ENCODE measurements at places on chromosomes 2 and 18.

DNA sequence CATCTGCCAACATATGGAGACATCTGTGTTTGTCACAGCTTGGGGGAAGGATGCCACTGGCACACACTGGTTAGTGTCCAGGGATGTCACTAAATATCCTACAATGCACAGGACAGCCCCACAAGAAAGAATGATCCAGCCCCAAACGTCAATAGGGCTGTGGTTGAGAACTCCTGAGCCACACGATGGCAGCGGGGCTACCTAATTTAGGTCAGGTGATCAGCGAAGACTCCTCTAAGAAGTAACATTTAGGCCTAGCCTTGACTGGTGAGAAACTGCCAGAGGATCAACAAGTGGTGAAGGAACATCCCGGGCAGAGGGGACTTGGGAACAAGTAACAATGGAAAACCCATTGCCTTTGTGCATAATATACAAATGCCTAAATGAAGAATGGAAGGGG is 5.0 kb upstream of the TGIF1 start:
- DNase-seq = no peak

DNA sequence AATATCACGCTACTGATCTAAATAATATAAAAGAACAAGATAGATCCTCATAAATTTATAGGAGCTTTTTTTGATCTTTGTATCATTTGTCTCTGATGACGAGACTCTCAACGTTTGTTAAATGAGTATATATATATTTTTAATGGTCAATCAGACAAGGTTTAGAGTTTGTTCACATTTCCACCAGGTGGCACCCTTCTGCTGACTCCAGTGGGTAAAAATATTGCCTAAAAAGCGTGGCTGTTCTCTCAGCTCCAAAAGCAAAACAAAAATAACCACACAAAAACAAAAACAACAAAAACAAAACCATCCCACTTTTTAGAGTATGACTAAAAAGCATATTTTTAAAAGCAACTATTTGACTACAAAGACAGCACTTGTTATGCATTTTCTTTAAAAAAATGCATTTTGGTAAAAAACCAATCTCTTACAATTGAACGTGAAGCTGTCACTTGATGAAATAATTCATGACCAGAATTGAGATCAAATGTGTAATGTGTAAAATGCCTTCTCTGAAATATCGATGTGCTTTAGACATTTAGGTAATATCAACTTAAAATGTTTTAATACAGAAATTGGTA is 723.2 kb downstream of the DPP10 start:
- DNase-seq = peak; percentile 33

DNA sequence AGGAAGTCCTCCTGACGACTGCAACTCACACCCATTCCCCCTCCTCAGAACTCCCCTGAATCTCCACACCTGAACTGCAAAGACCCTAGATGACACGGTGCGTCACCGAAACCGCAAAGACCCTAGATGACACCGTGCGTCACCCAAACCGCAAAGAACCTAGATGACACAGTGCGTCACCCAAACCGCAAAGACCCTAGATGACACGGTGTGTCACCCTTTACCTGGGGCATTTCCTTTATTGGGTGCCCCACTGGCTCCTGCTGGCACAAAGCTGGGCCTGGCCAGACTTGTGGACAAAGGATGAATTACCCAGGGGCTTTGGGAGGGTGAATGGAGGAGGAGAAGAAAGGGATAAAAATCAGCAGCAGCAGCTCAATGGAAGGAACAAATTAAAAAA is 123.8 kb downstream of the CELF4 start:
- no peak for DNase-seq

DNA sequence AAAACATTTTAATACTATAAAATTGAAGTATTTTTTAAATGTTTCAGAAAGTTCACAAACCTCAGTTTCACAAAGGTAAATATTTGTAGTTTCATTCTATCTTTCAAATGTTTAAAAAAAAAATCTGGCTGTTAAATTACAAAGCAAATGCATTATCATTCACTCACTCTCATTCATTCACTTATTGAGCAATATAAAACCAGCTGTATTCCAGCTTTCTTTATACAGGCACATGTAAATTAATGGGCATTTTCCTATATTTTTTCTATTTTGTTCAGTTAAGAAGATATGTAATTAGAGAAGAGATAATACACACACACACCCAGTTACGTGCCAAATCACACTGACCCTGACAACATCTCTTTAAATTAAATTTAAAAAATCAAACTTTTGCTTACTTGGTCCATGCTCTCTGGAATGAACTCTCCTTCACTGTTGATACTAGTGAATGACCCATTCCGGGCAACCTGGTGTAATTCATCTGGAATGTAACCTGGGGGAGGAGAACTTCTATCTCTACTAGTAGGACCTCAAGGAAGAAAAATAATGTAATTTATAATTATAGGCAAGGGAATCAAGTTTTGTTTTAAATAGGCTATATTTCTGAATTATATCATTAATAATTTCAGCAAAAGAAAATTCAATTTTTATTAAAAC is 32.5 kb upstream of the ERCC3 start:
- no peak for DNase-seq

DNA sequence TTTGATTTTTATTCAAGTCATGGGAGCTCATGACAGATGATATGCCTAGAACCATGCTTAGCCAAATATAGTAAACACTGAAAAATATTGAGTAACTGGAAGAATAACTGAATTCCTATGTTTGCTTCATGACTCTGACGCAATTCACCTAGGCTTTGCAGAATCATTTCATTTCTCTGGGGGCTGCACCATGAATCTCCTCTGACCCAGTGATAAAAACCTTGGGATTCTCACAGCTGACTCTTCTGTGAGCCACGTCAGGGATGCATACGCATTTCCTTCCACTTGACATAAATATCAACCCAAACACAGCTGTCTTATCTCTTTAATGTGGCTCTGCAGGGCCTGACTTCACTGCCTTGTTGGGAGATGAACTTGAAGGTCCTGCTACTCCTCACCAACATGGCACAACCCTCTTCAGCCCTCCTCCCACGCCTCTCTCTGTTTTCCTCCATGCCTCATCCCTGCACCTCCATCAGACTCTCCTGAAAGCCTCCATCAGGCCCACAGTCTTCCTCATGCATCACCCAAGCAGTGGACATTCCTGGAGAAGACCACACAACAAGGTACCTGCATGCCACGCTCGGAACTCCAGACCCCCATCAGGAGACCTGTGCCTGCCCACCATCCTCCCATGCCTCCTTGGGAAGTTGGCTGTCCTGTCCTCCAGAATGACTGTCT is 29.8 kb downstream of the COL6A3 start:
- peak; percentile 78 for DNase-seq

DNA sequence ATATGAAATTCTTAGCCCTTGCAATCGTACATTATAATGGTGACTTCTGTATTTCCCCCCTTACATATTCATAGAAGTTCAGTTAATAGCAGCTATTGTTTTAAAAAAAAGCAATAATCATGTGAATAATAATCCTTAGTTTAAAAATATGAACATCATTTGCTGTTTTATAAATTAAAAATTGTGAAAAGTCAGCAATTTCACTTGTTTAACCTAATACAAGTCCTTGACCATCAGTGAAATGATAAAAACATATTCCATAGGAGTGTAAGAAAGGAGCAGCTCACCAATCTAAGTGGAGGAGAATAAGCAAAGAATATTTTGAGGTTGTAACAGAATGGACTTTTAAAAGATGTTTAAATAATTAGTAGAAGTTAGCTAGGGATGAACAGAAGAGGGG is 650.2 kb downstream of the SUCLG1 start:
- DNase-seq = no peak

DNA sequence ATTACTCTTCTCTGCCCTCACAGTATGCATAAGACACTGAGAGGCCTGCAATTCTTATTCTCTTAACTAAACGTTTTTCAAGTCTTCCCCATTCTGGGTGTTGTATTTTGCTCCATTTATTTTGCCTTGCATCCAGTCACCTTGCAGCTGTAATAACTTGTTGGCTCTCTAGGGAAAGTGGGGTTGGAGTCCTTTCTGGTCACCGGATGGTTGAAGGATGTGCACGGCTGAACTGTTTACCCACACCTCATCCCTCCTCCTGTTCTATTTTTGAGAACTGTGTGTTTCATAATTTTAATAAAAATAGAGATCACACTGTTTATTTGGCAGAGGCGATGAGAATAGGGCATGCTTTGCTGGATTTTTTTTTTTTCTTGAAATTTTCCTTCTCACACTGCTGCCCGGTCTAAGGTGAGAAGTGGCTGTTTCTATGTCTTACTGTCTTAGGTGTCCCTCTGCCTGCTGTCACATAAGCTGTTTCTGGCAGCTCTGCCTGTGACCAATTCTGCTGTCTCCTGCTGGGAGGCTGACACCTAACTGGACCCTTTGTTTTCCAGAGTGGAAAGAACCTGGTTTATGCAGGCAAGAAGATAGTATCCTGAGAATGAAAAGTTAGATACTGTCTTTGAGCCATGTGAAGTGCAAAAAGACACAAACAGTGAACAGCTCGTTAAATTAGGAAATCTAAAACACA is 342.6 kb downstream of the DPP10 start:
- DNase-seq = no peak

DNA sequence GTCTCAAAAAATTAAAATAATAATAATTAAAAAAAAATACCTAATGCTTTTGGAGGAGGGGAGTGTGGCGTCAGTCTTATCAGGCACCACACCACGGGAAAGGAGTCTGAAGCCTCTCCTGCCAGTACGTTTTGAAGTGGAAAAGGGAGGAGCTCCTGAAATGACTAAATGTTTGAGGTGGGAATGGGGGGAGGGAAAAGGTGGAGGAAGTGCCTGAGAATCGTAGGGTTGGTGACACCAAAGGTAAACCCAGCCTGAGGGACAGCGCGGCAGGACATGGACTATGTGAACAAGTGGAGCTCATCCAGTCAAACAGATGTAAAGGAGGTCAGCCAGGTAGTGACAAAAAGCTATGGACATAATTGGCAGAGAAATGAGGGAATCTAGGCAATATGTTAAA is 42.2 kb upstream of the EPHA4 start:
- DNase-seq = no peak

DNA sequence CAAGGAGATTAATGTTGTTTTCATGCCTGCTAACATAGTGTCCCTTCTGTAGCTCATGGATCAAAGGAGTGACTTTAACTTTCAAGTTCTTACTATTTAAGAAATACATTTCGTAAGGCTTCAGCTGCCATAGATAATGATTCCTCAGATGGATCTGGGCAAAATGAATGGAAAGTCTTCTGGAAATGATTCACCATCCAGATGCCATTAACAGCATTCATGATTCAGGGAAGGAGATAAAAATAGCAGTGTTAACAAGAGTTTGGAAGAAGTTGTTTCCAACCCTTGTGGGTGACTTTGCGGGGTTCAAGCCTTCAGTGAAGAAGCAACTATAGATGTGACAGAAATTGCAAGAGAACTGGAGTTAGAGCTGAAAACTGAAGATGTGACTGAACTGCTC is 17.0 kb downstream of the VRK2 start:
- peak; percentile 79 for DNase-seq

GRCh38 chr2:240956935-240957655 is 41.3 kb upstream of the SNED1 start:
- no peak for DNase-seq

GRCh38 chr2:96156926-96157648 is 11.8 kb upstream of the DUSP2 start:
- no peak for DNase-seq

DNA sequence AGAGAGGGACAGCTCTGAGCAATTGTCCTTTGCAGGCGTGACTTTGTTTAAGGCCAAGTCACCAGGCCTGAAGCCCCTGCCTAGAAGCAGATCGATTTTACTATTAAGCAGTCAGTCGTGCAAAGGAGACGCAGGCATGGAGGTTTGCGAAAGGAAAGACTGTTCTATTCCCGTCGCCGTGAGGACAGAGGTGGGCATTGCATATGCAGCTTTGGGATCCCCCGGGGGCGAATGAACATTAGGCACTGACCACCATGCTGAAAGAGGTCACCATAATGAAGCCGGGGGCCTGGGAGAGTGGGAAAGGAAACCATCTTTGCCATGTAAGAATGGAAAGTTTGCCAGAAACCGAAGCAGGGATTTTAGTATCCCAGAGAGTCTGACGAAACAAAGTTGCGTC is 231.6 kb downstream of the BCL11A start:
- DNase-seq = no peak

DNA sequence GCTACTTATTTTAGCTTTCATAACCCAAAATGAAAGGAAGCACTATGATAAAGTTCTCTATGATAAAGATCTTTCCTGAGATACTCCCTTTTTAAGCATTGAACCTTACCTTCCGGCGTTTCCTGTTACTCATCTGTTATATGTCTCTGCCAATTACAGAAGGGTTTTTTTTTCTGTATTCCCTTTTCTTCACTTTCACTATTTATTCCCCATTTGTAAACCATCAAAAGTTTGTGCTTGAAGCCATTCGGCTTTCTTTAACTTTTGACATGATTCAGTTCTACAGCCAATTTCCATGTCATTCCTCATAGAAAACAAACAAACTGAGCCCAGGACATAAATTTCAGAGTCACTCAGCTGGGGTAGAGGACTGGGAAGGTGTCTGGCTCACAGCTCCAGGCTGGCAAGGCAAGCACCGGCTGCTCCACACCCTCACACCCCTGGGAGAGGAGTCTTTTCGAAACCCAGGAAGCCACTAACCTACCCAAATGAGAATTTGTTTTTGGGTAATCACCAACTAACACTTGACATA is 429.4 kb upstream of the TRIB2 start:
- DNase-seq = no peak

DNA sequence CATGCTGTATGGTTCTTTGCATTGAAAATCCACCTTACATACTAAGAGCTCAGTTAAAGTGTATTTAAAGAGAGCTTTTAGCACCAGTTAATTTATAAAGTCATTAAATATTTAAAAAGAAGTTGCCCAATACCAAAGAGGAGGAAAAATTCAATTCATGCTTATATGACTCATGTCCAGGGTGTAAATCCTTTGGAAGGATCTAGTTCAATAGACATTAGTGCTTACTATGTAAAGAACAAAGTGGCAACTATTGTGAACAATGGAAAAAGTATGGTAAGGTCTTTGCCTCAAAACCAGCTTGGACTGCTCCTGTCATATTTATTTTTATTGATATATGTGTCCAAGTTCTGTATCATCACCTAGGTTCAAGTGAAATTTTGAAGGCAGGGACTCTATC is 90.5 kb downstream of the SCN9A start:
- no peak for DNase-seq

Data from AG10803 (cell line).